ENCODE measurements at places on chromosomes 2 and 18.
A peak's percentile ranks its signal among the peaks of the same experiment; 100 is the strongest.

- DNase-seq = no peak
Measured at GRCh38 chr2:10222-10875, 36.0 kb downstream of the FAM110C start.

GRCh38 chr2:118580107-118580506 lies 267.3 kb downstream of the EN1 start:
- DNase-seq = no peak

GRCh38 chr2:152525277-152525838 lies 190.4 kb downstream of the FMNL2 start:
- DNase-seq = no peak

- DNase-seq = peak; percentile 33
Measured at GRCh38 chr2:53655256-53655655, 112.3 kb upstream of the CHAC2 start.

DNA sequence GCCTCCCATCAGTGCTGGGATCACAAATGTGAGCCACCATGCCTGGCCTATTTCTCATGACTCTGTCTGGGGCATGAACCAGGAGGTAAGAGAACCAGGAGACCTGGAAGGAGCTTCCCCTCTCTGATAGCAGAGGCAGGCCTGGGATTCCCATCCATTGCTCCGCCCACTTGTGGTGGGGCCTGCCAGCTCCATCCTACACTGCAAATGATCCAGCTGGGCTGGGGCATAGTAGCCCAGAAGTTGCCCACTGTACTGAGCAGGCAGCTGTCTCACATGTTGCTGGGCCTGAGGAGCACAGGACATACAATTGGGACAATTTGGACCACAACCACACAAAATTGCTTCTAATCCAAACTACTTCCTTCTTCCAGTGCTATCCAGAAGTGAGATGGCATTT lies 91.0 kb downstream of the MARCHF4 start:
- no peak for DNase-seq

DNA sequence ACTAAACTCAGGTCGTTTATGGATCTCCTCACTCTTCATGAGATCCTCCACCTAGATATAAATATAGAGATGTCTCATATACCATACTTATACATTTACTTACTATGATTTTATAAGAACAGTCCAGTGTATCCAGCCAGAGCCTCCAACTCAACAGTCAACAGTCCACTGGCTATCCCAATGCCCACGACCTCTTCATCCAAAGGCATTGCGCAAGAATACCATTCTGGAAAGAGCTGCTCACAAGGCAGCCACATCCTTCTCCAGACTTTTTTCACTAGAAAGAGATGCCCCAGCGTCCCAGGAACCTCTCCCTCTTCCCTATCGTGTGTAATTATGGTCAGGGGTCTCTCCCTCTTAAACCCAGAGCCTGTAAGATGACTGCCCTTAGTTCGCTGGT lies 448.8 kb downstream of the LRATD1 start:
- DNase-seq = no peak

- DNase-seq = no peak
Measured at GRCh38 chr18:52948868-52949444, 609.0 kb downstream of the DCC start.

DNA sequence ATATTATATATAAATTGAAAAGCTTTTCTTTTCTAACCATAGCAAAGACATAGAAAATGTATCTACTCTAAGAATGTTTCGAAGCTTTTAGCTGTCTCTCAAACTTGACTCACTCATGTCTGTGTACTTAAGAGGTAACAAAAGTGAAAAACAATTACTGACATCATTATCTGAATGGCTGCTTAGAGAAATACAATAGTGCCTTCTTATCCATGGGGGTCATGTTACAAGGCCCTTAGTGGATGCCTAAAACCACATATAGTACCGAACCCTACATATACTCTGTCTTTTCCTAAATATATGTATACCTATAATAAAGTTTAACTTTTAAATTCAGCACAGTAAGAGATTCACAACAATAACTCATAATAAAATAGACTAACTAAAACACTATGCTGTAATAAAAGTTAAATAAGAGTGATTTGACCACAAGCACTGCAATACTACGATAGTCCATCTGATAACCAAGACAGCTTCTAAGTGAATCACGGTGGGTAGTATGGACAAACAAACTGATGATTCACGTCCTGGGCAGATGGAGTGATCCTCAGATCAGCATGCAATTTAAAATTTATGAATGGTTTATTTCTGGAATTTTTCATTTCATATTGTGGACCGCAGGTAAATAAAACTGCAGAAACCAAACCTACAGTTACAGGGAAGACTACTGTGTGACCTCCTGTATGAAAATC lies 246.2 kb downstream of the XIRP2 start:
- no peak for DNase-seq
